Spinal cord (tissue), 10 donors: ENCODE measurements at places on chromosomes 4 and X. TPM values are rescaled to one million over a fixed set of nuclear protein-coding genes. Genes with fewer than 3 reads are reported as not detected.

Gene REPS2
- 61.1 TPM for total RNA-seq

- no peak for DNase-seq
These were observed 37.4 kb upstream of the DHRSX start for GRCh38 chrX:2538031-2538757.

- DNase-seq, result no peak
These were observed 11.0 kb downstream of the NDUFB11 start for GRCh38 chrX:47133493-47133892.

GRCh38 chrX:78619834-78620233 is 39.3 kb downstream of the RTL3 start:
- DNase-seq, result no peak

DNA sequence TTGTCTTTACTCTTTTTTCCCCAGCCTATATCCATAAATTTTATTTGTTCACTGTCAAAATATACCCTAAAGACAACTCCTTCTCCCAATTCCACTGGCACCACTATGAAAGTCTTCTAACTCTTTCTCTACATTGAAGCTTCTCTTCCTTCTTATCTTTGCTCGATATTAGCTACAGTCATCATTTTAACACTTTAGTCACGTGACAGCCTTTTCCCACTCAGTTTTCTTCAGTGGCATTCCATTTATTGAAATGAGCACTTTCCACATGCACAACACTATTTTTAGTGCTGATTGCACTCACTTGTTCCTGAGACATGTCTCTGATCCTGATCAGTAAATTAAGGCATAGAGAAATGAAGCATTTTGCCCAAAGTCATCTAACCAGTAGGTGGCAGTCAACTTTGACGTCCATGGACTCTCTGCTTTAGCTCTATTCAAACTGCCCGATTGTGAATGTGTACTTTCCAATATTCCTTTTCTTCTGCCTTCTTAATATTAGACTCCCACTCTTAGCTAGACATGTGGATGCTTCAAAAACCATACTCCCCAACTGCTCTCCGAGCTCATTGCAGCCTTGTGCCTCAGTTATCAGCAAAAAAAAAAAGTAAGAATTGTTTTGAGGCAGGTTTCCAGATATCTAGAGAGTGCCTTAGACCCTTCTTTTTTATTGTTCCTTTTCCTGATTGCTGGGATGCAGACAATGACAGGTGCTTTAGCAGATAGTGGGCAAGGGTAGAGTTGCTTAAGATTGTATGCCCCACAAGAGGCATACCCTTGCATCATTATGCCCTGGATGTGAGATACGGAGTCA is 394.4 kb upstream of the ADGRL3 start:
- no peak for DNase-seq
